Right ventricle myocardium inferior (tissue), 1 donor: ENCODE measurements at places on chromosomes 4 and X. TPM values are rescaled to one million over a fixed set of nuclear protein-coding genes. Genes with fewer than 3 reads are reported as not detected.

The RBM46 gene
- not detected for total RNA-seq

DNA sequence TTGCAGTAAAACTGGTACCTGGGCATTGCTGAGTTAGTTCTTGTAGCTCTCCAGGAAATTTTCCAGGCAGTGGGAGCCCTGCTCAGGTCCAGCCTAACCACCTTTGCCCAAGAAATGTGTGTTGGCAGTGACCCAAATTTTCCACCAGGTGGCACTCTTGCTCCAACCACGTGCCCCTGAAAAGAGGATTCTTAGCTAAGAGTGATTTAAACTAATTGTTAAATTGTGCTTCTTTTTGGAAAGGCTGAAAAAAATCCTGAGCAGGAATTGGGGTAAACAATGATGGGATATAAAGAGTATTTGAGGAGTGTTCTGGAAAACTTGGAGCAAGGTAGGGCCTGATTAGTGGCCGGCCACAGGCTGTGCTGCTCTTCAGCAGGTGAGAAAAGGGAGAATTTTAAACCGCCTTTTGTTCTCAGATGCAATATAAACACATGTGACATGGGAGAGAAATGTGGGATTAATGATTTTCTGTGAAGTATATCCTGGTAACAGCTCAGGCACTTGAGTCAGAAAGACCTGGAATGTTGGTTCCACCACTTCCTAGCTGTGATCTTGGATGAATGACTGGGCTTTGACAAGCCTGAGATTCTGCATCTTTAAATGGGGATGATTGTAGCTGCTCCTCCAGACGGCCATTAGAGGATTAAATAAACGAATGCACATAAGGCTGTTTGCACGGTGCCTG lies 219.6 kb downstream of the PTTG2 start:
- no peak for DNase-seq

- no peak for DNase-seq
These were observed 585.8 kb upstream of the FAT1 start for GRCh38 chr4:187309456-187309855.

DNA sequence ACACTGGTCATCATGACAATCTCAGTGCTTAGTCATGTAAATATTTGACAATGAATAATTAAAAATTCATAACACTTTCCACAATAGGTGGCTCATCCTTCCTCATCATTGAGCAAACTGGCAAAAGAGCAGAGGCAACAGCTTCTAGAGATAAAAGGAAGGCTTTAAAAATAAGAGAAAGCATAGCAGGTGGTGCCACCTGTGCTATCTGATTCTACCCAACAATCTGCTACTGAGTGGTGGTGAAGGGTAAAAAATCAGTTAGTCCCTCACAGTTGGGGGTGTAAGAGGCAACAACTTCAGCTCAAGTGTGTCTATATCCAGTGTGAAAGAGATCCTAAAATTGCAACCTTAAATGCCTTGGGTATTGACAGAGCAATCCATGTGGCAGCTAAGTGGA lies 280.1 kb upstream of the PPARGC1A start:
- DNase-seq = no peak

The C1QTNF7 gene
- 1.7 TPM for total RNA-seq

The MAGEC1 gene
- not detected for total RNA-seq

GRCh38 chr4:26255989-26256388 lies 64.8 kb upstream of the RBPJ start:
- DNase-seq = no peak

The OPN1MW gene
- total RNA-seq = not detected

DNA sequence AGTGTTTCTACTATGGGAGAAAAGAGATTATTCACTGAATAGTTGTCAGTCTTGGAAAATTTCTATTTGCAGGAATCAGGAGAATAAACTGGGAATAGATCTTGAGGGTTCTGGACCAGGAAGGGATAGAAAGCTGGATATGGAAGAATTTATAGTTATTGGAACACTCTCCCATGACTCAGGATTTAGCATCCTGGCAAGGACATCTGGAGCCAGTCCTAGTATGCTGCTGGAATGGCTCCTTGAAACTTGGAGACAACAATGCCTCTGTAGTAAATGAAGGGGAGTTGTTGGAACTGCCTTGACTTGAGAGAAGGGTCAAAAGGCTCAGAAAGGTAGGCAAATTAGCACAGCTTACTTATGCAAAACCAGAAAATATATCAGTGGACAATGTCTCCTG lies 23.5 kb upstream of the THOC2 start:
- no peak for DNase-seq

- no peak for DNase-seq
These were observed 20.0 kb downstream of the DDX3X start for GRCh38 chrX:41353985-41354384.

GRCh38 chr4:140871368-140871767 lies 115.2 kb upstream of the TBC1D9 start:
- DNase-seq = no peak

GRCh38 chr4:83125738-83126141 lies 11.2 kb upstream of the PLAC8 start:
- no peak for DNase-seq

- no peak for DNase-seq
These were observed 25.9 kb downstream of the NSG1 start for GRCh38 chr4:4412641-4413372.

- DNase-seq = no peak
These were observed 36.4 kb upstream of the CT47C1 start for GRCh38 chrX:119036107-119037029.

DNA sequence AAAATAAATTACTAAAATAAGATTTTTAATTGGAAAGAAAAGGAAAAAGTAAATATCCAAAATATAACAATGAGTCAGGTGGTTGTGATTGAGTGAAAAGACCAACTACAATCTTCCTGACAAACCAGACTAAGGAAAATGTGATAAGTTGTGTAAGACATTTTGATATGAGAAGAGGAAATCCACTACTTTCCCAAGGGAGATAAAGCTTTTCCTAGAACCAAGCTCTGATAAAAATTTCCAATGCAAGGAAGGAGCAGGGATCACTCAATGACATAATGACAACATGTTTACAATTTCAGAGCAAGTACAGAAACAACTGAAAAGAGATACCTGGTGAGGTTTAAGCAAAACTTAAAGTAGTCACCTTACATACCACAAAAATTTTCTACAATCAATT lies 305.1 kb upstream of the RASGEF1B start:
- DNase-seq = no peak

GRCh38 chr4:67558493-67558892 lies at the start of gene STAP1:
Gene STAP1 (plus strand): TSS chr4:67558727. CDS start chr4:67558810, 83 bp downstream.
- no peak for DNase-seq

GRCh38 chr4:53478671-53479456 lies 101.4 kb downstream of the FIP1L1 start:
- no peak for DNase-seq

DNA sequence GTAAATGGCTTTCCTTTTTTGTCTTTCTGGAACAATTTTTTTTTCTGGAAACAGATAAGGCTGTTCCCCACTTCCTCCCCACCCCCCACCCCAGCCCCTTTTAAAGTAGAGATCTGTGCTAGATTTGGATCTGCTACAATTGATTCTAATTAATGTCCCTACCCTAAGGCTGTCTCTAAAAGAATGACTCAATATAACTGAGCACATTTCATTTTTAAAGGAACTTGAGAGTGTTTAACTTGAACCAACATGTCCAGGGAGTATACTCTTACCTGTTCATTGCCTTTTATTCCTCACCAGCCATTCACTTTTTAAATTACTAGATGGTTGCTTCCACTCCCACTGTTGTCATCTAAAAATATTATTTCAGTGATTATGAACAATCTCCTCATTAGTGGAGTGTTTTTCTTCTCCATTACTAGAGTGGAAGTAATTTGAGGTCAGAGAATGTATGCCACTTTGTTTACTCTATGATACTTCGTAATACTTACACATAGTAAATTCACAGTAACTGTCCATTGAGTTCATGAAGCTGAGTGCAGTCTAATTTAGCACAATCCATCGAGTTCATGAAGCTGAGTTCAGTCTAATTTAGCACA lies 14.1 kb upstream of the CNOT6L start:
- no peak for DNase-seq

The RASL11B gene
- 3.7 TPM for total RNA-seq

The SERPINA7 gene
- not detected for total RNA-seq
